ENCODE measurements at places on chromosomes 2 and 18.

DNA sequence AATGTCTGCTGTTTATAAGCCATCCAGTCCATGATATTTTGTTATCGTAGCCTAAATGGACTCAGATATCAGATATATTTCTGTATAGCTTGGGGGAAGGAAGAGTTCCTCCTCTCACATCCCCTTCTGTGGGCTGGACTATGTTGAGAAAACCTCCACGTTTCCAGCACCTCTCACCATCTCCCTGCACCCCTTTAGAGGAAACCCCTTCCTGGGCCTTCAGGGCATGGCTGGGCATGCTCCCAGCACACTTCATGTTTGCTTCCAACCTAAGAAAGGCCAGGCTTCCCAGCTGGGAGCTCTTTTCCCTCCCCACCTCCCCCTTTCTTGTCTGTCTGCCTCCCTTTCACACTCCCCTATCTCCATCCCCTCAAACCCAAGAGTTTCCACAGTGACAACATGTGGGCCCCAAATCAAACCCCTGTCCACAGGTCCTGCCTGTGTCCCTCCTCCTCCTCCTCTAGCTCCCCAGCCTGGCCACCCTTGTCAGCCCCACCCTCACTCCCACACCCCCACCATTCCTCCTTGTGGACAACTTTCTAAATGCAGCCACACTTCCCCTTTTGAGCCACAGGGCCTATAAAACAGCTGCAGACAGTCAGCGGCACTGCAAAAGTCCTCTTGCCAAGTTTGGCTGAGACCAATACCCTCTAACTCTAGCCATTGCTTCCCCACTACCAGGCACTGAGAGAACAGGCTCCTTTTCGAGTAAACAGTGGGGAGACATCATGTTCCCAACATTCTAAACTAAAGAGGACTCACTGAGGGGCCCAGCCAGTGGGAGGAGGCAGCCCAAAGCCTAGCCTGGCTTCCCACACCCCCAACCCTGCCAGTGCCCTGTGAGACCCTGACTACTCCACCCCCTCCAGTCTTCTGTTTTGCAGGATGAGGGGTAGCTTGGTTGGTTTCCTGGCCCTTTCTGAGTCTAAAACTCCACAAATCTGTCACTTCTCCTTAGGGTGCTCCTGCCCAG, 120.5 kb downstream of the ZFP36L2 start:
- no peak for DNase-seq

GRCh38 chr2:219081701-219082331, 21.1 kb upstream of the IHH start:
- DNase-seq, result no peak

- no peak for DNase-seq
Measured at GRCh38 chr2:82959727-82960126, 1499.4 kb downstream of the SUCLG1 start.

- DNase-seq, result no peak
Measured at GRCh38 chr2:169007356-169007755, 23.8 kb downstream of the ABCB11 start.

DNA sequence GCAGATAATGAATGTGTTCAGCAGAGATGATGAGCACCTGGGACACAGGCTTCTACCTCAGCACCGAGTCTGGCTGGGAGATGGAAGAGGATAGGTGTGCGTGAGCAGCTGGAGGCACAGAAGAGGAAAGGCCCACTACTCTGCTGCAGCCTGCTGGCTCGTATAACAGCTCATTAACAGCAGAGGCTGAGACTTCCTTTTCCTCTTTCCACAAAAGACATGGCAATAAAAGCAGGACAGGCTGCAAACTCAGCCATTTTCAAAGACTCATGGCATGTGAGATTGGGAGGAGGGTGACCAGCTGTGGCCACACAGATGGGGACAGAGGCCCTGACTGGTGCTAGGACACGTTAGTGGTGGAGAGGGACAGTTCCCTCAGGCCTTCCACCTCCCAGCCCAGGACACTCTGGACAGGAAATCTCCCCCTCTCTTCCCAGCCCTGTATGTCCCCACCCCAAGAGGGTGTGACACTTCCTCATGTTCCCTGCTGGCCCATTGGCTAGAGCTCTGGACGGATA, 60.3 kb downstream of the CACNB4 start:
- DNase-seq, result no peak

DNA sequence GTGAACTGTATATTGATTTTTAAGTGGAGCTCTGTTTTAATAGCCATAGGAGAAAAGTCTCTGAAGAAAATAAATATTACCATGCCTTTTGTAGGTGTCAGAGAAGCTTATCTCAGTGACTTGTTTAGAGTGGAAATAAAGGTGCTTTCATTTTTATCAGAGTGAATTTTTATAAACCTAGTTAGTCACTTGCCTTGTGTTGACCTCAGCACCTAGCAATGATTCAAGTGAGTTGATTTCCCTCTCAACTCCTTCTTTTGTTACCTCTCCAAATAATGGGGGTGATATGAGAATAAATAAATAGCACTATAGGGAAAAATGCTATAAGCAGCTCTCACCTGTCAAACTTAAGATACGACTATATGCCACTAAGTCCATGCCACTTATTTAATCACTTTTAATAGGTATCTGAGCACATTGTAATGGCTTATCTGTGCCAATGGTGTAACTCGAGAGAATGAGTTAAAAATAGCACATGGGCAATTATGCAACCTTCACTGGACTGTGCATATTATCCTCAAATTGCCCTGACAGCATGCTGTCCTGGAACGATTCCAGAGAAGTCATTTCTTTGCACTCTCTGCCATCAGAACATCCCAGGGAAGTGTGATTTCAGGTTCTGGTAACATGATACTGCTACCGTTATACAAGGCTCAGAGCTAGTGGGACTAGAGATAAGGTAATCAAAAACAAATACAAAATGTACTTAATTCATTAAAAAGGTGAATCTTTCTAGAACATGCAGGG, 290.8 kb downstream of the CCDC85A start:
- peak; percentile 52 for DNase-seq

DNA sequence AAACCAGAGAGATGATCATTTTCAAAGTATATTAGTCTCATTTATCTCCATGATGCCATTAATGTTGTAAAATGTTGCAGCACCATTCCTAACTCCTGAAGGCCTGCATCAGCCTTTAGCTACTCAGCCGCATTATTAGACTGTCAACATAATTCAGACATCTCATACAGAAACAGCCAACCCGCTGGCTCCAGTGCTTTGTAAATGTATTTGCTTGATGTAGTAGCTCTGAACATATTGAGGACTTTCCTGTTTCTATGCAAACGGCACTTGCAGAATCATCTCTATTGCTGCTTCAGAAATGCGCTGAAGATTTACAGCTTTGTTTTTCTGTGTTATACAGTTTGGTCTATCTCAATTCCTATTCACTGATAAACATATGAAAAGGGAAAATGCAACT, 372.2 kb downstream of the DSEL start:
- peak; percentile 18 for DNase-seq

GRCh38 chr2:134718023-134718816, 580 bp downstream of the TMEM163 start:
- no peak for DNase-seq

DNA sequence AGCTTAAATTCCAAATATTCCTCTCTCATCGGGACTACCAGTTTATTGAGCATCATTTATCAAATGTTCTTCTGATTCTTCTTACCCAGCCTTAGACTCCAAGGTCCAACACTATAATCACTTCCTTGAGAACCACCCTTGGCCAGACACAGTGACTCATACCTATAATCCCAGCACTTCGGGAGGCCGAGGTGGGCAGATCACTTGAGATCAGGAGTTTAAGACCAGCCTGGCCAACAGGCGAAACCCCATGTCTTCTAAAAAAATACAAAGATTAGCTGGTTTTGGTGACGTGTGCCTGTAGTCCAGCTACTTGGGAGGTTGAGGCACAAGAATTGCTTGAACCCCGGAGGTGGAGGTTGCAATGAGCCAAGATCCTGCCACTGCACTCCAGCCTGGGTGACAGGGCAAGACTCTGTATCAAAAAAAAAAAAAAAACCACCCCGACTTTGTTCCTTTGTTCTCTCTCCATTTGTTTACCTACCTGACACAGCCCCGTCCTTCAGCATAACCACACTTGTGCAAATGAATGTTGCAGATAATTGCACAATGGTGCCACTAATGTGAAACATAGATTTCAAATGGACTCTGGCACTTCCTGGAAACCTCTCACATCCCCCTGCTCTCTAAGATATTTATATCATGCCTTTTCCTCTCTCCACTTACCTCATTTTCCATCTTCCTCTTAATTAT, 38.9 kb upstream of the LPIN2 start:
- DNase-seq, result peak; percentile 4

- DNase-seq, result no peak
Measured at GRCh38 chr2:126978333-126978732, 79.6 kb downstream of the TEX51 start.

GRCh38 chr2:36389091-36389564, 33.5 kb downstream of the CRIM1 start:
- DNase-seq, result no peak

DNA sequence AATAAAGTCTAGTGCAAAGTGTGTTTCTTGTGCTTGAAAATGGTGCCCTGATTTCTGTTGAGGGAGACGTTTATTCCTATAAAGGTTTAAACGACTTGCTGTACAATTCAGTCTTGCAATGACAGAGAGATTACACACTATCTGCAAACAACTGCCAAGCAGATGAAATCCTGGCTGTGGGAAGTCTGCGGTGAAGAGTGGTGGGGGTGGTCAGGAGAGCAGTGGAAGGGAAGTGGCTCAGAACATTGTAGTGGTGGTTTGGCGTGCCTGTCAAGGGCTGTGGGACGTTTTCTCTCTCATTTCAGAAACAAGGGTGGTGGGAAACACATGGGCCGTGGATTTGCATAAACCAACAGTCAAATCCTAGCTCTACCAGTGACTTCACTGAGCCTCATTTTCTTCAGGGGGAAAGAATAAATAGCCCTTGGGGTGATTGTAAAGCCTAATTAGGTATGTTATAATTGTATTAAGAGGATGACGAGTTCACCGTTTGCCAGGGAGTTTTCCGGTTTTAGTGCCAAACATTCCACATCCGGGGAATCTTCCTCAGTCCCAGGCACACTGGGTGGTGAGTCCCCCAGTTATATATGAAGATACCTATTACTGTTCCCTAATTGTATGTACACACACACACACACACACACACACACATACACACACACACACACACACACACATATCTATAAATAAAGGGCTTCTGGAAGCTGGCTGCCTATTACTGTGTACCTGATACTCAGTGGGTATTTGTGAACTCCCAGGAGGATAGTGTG, 115.0 kb downstream of the SPTBN1 start:
- DNase-seq, result no peak

GRCh38 chr2:95277246-95277906, 3.1 kb downstream of the PROM2 start:
- DNase-seq, result peak; percentile 7

DNA sequence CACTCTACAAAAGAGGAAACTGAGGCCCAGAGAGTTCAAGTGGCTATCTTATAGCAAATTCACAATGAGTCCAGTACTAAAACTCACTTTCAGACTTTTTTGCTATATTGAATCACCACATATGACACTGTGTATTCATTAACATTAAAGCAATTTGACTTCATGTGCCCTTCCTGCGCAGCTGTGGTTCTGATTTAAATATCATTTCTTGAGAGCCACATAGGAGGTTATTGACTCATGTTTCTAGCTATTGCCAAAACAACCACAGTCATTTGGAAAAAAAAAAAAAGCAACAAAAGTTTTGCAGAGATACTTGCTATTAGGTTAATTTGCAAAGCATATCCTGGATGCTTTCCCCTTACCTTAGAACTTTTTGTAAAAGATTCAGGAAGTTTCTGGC, 341.2 kb downstream of the PIK3C3 start:
- no peak for DNase-seq

- DNase-seq, result no peak
Measured at GRCh38 chr2:118231759-118232158, 143.5 kb downstream of the INSIG2 start.

DNA sequence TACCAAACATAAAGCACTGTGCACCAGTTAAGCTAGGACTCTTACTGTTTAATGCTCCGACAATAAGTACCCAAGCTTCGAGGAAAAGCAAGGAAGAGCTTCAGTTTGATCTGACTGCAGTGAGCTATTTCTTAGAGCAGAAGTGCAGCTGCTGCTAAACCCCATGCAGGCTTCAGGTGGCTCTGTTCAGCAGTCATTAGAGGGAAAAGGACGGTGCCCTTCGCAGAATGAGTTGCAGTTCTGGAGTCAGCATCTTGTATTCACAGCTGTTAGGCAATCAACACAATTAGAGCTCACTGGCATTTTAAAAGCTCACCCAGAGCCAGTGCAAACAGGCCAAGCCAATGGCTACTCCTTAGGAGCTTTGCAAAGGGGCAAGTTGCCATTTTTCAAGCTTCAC, 1.5 kb upstream of the CERKL start:
- DNase-seq, result peak; percentile 81

DNA sequence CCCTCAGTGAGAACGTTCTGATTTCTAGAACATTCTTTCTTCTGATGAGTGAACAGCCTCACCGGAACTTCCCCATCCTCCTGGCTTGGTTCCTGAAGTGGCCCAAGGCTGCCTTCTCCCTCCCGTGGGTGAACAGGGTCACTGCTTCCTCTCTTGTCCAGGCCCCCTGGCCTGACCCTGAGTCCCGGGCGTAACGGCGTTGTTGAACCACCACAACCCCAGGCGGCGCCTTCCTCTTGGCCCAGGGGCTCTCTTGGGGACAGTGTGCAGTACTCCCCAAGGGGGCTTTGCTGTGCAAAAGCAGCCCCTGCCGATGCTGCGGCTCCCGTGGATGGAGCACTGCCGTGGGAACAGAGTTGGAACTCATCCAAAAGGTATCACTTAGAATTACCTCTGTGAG, 147.2 kb downstream of the TSN start:
- DNase-seq, result no peak

- no peak for DNase-seq
Measured at GRCh38 chr18:42931491-42931890, 184.0 kb downstream of the RIT2 start.

- no peak for DNase-seq
Measured at GRCh38 chr2:120804459-120804858, 68.8 kb downstream of the GLI2 start.

- DNase-seq, result no peak
Measured at GRCh38 chr2:62265106-62265505, 69.2 kb downstream of the B3GNT2 start.

GRCh38 chr2:174198846-174199564, 49.3 kb downstream of the OLA1 start:
- no peak for DNase-seq

- no peak for DNase-seq
Measured at GRCh38 chr18:6399776-6400175, 14.9 kb downstream of the L3MBTL4 start.

DNA sequence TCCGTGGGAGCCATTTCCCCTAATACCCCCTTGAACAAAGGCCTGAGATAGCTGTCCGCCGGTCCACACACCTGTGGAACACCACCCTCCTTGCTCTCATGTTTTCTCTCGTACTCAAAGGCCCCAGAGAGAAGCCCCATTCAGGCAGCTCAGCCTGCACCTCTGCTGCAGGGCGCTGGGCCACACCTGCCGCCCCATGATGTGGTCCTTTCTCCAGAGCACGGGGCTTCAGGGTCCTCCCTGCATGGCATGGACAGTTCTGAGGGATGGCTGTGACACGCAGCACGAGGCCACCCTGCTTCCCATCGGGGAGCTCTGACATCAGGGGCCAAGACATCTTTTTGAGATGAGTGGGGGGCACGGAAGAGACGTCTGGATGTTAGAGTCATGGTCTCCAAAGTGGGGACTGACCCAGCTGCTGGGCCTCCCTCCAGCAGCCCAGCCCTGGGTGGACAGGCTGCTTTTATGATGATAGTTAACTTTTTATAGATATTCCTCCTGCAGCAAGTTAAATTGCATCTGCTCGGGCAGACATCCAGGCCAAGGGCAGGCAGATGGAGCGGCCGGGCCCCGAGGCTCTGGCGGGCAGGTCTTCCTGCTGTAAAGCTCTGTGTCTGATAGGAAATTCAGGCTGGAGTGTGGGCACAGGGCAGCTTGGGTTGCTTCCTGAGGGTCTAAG, 56.7 kb downstream of the SDC1 start:
- DNase-seq, result no peak

Data from NCI-H774 (cell line).